ENCODE measurements at places on chromosomes 3 and 15.

DNA sequence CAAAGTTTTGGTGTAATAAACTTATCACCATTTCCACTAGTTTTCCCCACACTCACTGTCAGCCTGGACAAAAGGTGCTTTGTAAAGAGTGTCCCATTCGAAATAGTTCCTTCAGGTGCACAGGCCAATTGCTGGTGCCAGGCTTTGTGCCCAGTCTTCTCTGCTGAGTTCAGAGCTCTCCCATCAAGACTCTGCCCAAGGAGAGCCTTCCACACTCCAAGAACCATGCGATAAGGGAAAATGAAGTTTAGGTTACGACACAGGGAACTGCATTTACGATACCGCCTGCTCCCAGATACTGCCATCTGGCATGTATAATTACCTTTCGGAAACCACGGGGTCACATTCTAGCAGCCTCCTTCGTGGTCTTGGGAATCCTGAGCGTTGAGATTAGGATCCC, 379.6 kb downstream of the MECOM start:
- DNase-seq = no peak

DNA sequence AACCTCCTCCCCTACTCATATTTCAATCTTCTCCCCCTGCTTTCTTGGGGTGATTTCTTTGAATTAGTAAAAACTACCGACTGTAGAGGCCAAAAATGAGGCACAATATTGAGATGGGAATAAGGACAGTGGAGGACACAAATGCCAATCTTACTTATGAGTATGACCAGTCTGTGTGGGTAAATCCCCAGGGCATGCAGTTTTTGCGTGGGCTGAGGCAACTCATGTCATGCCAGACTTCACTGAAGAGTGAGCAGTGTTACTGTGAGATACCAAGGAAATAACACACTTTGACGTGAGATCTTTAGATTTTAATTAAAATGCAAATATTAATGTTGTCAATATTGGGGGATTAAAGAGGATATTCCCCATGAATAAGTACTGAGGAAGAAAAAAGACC, 254.3 kb upstream of the ICE2 start:
- DNase-seq = no peak

DNA sequence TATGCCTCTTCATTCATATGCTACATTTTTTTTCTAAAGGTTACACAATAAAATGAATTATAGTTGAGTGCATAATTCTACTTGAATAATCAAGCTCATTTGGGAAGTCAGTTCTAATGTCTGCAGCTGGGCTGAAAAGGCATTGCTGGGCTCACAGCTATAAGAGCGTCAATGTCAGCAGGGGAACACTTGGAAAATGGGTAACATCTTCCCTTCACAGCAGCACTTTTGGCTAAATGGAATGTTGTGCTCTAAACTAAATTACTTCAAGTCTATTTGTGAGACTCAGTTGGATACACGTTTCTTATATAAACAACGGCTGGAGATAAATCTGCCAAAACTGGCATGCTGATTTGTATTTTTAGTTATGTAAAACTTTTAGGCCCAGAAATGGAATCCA, 357.8 kb downstream of the TBL1XR1 start:
- no peak for DNase-seq

GRCh38 chr3:172224560-172225214, 185.3 kb downstream of the FNDC3B start:
- no peak for DNase-seq

DNA sequence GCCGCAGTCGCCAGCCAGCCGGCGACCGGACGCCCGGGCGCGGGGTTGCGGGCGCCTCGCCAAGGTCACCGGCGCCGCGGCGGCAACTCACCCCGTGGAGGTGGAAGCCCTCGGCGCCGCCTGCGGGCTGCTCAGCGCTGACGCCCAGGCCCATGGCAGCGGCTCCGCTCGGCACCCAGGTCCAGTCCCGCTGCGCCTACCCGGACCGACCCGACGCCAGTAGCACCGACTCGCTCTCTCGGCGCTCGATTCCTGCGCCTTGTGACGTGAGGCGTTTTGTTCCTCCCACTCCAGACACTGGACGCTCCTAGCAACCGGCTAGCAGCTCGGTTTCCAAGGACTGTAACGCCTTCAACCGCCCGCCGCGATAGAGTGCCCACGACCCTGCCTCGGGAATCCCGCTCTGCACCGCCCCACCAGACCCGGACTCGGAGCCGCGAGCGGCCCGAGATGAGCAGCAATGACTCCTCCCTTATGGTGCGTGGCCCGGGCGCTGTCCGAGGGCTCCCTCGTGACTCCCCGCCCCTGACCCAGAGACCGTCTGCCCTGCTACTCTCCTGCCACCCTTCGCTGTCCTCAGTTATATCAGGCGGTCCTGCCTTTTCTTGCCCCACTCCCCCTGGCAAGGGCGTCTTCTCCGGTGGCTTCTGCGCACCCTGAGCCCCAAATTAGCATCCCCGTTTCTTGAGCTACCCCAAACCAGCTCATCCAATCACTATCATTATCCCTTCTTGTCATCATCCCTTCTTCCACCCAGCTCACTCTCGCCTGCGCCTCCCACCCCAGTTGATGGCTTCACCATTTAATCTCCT, at the start of the genes GORASP1 and TTC21A:
Gene GORASP1, minus strand, starts transcription at position 240 of the 812 bp plus-strand sequence. Its CDS starts 86 bp downstream, at position 154.
Gene TTC21A, plus strand, starts transcription at position 293 of the 812 bp plus-strand sequence. Its CDS starts 158 bp downstream, at position 451.
- peak; percentile 64 for DNase-seq

DNA sequence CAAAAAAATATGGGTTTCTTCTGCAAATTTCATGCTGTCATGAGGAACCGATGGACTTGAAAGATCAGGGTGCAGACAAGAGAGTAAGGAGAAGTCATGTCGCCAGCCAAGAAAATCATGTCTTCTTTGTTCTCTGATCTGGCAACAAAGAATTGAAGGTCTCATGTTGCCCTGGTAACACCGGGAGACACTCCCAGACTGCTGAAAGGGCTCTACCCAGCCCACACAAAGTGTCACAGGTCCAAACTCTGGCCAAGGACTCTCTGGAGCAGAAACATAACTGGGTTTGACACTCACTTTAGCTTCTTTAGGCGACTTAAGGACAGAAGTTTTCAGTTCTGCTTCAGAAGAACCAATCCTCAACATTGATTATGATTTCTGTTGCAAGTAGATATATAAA, 42.9 kb downstream of the SIDT1 start:
- DNase-seq = no peak

- no peak for DNase-seq
These were observed 13.8 kb downstream of the EPB42 start for GRCh38 chr15:43207024-43207423.

DNA sequence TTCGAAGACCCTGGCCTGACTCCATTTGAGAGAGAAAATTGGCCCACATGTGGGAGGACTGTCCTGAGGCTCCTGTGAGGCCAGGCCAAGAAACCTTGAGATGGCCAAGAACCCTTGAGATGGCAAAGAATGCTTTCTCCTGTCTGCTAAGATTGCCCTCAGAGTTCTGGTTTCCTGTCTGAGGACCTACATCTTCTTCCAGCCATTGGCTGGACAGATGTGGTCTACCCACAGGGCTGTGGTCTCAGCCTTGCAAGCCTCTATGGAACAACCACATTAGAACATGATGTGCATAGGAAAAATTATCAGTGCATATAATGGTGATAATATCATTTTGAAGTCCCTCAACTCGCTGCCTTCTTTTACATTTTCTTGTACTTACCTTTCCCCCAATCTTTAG, 10.8 kb upstream of the RASA2 start:
- DNase-seq = no peak

DNA sequence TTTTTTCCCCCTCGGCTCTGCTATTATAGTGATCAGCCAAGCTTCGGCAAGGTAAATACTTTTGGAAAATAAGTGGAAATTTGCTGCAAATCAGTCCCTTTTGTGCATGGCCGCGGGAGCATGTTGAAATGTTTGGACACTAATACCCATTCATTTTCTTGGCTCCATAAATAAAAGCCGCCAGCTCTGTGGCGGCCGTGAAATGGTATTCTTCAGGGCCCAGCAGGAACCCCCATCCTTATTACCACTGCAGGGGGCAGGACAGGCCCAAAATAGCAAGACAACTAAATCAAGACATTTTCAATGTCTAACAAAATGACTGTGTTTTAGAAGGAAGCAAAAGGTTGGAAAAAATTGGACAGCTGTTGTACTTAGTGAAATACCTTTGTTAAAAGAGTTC, 362.3 kb downstream of the NR2F2 start:
- no peak for DNase-seq

DNA sequence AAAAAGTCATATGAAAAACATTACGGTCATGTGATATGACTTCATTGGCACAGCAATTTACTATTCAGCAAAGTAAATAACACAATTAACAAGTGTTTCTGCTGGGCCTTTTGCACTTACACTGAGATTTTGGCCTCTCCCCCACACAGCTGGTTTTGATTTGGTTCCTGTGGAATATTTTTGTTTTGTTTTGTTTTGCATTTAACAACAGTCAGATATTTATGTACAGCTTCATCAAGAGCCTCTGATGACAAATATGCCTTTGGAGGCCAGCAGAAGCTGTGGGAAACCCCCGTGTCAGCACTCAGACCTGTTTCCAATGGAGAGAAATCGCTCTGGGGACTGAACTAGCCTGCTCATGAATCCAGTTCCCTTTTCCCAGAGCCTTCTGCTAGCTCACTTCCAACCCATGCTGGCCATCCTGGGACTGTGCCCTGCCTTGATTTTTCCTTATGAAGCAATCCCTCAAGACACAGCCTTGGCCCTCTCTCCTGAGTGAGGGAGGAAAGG, 161.9 kb downstream of the ATG7 start:
- no peak for DNase-seq

- DNase-seq = no peak
These were observed 311.2 kb downstream of the OCA2 start for GRCh38 chr15:27787931-27788330.

GRCh38 chr15:51186891-51187290, 92.2 kb upstream of the TNFAIP8L3 start:
- DNase-seq = no peak

DNA sequence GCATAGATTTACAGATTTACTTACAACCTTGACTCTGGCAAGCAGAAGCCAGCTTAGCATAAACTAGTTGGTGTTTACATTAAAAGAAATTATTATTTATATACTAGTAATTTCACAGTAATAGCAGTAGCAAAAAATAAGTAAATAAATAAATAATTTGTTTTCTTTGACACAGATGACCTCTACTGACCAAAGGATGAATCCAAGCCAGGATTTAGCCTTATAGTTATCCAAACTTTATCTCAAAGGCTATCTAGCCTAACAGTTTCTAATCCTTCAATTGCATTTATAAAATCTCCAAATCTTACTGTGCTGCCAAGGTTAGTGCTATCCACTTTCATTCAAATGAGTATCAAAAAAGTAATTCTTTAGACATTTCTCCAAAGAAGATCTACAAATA, 64.3 kb downstream of the FRMD5 start:
- DNase-seq = no peak

GRCh38 chr15:26628879-26629529, 143.9 kb downstream of the GABRB3 start:
- DNase-seq = peak; percentile 2

DNA sequence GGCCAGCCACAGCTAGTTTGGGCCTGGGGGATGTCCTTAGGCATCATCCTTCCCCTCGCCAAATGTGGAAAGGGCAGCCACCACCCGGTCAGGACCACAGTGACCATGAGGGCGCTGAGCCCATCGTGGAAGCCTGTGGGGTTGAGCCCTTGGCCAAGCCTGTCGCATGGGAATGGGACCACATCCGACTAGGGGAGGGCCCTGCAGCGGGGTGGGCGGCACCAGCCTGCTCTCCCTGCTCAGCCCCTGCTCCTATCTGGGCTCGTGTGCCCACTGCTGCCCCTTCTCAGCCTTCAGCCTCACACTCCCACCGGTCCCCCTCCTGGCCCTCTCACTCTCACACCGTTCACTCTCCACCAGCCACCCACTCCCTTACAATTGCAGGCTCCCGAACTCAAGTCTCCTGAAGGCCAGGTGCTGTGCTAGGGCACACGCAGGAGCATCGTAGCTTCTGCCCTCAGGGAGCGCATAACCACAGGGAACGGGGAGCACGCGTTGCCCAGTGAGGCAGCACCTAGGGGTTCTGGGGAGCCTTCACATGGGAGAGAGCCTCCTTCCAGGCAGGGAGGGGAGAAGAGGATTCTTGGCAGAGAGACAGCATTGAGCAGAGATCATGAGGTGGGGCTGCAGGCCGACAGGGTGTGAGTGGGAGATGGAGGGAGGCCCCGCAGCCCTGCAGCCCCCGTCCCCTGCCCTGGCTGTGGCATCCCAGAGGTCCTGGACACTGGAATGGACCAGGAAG, 26.1 kb downstream of the LOXL1 start:
- DNase-seq = no peak

- DNase-seq = no peak
These were observed 39.0 kb downstream of the CD86 start for GRCh38 chr3:122094125-122094524.

All from activated CD4-positive, alpha-beta T cell treated with anti-CD3 and anti-CD28 coated beads for 4 hours (primary cell).